ENCODE measurements at places on chromosomes 16 and 17. TPM values are rescaled to one million over a fixed set of nuclear protein-coding genes. Genes with fewer than 3 reads are reported as not detected.

GRCh38 chr16:9518051-9518450 lies 426.6 kb downstream of the HAPSTR1 start:
- DNase-seq = no peak

DNA sequence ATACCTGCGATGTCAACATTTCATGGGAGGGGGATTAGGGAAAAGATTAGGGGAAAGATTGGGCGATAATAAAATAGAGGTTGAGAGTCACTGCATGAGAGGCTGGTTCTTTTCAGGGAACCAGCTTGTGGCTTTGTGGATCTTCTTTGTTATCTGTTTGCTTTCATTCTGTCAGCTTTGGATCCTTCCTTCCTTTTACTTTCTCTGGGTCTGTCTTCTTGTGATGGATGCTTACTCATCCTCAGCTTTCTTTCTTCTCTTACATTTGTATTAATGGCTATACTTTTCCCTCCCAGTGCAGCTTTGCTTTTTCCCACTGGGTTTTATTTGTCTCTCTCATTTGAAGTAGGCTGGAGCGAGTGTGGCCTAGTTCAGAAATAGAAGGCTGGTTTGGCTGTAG lies 47.1 kb downstream of the RPTOR start:
- no peak for DNase-seq

The PEX12 gene
- polyA plus RNA-seq = 1.9 TPM

The COX6A2 gene
- polyA plus RNA-seq = not detected

All from naive thymus-derived CD8-positive, alpha-beta T cell (primary cell).